ENCODE measurements at places on chromosomes 6 and 20.

DNA sequence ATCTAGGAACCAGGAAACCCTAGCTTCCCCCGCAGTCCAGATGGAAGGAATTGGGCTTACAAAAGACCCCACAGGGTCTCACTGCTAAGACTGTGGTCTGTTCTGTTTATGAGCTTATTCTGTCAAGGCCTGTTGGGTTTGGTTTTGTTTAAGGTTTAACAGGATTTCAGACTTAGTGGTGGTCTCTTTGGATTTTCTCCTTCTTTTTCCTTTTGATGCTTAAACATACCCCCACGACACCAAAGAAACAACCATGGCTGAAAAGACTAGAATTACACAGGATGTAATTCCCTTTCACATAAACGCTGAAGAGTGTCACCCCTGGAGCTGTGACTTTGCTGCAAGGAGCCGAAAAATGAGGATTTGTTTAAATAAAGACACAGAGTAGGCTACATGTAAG lies 408.6 kb downstream of the PREX1 start:
- no peaks in the 10 kb centered on the region for H3K36me3 ChIP-seq
- no peak overlapping the region for H3K27ac ChIP-seq
- no peaks in the 10 kb centered on the region for H3K27me3 ChIP-seq
- no peak for DNase-seq
- no peak overlapping the region for H3K4me3 ChIP-seq
- H3K4me1 ChIP-seq: no peaks in the 10 kb centered on the region

- H3K27me3 ChIP-seq: peaks cover 5% of the 10 kb centered on the region
- no peak overlapping the region for H3K27ac ChIP-seq
- DNase-seq: no peak
- no peaks in the 10 kb centered on the region for H3K36me3 ChIP-seq
These were observed 6.2 kb downstream of the PKHD1 start for GRCh38 chr6:52081237-52081636.

GRCh38 chr6:82362878-82363427 lies 664 bp upstream of the TPBG start:
- H3K27me3 ChIP-seq: peaks cover 7% of the 10 kb centered on the region
- peaks cover 25% of the 10 kb centered on the region for H3K36me3 ChIP-seq
- peak overlapping the region; percentile 99 for H3K4me3 ChIP-seq
- peaks cover 51% of the 10 kb centered on the region for H3K4me1 ChIP-seq
- peak; percentile 95 for DNase-seq
- H3K27ac ChIP-seq: peak overlapping the region; percentile 95

- no peak overlapping the region for H3K4me3 ChIP-seq
- H3K27me3 ChIP-seq: no peaks in the 10 kb centered on the region
- no peaks in the 10 kb centered on the region for H3K36me3 ChIP-seq
- H3K4me1 ChIP-seq: peaks cover 15% of the 10 kb centered on the region
- no peak for DNase-seq
These were observed 140.9 kb downstream of the GMDS start for GRCh38 chr6:2104524-2104880.

DNA sequence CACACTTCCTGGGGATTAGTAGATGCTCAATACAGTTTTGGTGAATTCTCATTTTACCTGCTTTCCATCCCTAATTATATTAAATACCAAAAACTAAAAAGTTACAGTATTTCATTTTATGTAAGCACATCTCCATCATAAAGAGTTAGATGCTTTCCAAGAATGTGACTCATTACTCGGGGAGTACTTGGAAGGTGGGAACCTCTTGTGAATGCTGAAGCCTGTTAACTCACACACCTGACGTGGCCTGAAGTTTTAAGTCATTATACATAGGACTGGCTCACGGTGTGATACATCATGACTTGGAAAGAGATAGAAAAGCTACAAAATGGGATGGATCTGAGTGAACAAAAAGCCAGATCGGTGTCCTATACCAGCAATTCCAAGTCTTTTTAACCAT lies 2.2 kb upstream of the OSER1 start:
- H3K4me1 ChIP-seq: peaks cover 43% of the 10 kb centered on the region
- no peak for DNase-seq
- peaks cover 16% of the 10 kb centered on the region for H3K36me3 ChIP-seq
- no peak overlapping the region for H3K27ac ChIP-seq
- peaks cover 5% of the 10 kb centered on the region for H3K27me3 ChIP-seq

GRCh38 chr6:96700915-96701314 lies 136.4 kb downstream of the GPR63 start:
- no peak overlapping the region for H3K27ac ChIP-seq
- H3K27me3 ChIP-seq: no peaks in the 10 kb centered on the region
- H3K4me1 ChIP-seq: no peaks in the 10 kb centered on the region
- no peak overlapping the region for H3K4me3 ChIP-seq
- no peaks in the 10 kb centered on the region for H3K36me3 ChIP-seq
- no peak for DNase-seq

DNA sequence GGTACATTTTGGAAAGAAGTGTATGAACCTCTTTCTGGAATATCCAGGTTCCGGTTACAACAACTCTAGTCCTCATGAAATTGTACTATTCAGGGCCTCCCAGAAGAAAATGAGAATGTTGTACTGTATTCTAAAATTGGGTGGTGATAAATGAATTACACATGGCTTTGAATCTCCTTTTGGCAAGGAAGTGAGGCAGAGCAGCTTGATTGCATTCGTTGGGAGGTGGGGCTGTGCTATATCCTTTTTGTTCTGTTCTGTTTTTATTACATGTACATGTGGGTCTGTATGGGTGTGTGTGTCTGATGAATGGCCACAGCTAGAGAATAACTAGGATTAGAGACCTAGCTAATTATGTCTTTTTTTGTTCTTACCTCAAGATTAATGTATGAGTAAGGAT lies 37.8 kb upstream of the SNRPB2 start:
- no peak overlapping the region for H3K27ac ChIP-seq
- no peak for DNase-seq
- H3K36me3 ChIP-seq: no peaks in the 10 kb centered on the region
- H3K4me3 ChIP-seq: no peak overlapping the region
- no peaks in the 10 kb centered on the region for H3K27me3 ChIP-seq
